ENCODE measurements at places on chromosomes 13 and 19.

DNA sequence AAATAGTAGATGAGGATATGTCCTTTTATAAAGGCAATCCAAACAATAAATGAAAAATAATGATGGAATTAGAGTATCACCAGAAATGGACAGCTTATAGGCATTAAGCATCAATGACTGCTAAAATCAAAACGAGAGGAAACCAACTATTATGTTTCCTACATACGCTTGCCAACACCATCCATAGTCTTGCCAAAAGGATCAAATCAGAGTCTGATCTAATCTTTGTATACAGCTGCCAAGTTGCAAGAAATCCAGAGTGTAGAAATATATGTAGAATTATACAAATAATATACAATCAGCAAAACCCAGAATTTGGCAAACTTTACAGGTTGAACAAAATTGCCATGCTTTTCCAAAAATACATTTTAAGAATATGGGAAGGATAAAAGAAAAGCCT is 1661.6 kb downstream of the SLITRK1 start:
- DNase-seq: no peak

DNA sequence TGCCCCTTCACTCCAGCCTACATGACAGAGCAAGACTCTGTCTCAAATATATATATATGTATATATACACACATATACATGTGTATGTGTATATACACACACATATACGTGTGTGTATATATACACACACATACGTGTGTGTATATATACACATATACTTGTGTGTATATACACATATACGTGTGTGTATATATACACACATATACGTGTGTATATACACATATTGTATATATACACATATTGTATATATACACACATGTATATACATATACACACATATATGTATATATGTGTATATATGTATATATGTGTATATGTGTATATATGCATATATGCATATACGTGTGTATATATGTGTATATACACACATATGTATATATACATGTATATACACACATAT is 173.3 kb downstream of the GPC5 start:
- no peak for DNase-seq

- DNase-seq: no peak
Observed at GRCh38 chr19:9565900-9566705, 18.2 kb downstream of the ZNF121 start.

DNA sequence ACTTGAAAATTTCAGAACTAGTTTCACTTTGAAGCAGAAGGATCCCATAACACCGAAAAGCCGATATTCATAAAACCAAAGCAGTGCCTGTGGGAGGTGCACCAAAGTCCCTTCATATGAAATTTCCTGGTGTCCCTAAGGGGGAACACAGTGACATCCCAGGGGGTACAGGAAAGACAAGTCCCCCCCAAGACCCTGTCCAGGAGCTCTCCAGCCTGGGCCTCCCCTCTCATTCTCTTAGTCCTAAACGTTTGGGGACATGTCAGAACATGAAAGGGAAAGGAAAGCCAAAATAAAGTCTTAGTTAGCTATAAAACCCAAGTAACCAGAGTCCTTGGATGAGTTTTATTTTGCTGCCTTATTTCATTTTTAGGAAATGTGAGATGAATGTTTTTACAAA is 56.6 kb downstream of the MRPL57 start:
- DNase-seq: no peak

GRCh38 chr13:89832827-89833226 is 1514.7 kb upstream of the MIR17HG start:
- DNase-seq: no peak

- DNase-seq: no peak
Observed at GRCh38 chr19:16613841-16614240, 14.2 kb downstream of the MED26 start.

All from T-helper 9 cell (primary cell).